ENCODE measurements at places on chromosomes 1 and 21.

- DNase-seq: no peak
Observed at GRCh38 chr1:182280504-182280900, 111.1 kb downstream of the GLUL start.

GRCh38 chr1:96922181-96922580 is 200.6 kb downstream of the PTBP2 start:
- DNase-seq: no peak

DNA sequence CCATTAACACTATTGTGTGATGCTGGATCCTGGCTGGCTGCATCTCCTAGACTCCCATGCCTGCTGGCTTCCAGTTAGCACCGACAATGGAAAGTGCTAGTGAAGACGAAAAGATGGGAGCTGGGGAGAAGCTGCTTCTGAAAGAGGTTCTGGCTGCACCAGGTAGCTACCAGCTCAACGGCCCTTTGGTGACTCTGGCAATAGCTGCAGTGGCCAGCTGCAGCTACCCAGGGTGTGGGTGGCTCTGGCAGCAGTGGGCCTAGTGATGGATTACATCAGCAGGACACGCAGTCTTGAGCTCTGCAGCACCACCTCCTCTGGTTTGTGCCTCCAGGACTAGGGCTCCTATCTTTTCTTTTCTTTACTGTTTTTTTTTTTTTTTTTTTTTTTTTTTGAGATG is 662.6 kb downstream of the MATN1 start:
- no peak for DNase-seq

DNA sequence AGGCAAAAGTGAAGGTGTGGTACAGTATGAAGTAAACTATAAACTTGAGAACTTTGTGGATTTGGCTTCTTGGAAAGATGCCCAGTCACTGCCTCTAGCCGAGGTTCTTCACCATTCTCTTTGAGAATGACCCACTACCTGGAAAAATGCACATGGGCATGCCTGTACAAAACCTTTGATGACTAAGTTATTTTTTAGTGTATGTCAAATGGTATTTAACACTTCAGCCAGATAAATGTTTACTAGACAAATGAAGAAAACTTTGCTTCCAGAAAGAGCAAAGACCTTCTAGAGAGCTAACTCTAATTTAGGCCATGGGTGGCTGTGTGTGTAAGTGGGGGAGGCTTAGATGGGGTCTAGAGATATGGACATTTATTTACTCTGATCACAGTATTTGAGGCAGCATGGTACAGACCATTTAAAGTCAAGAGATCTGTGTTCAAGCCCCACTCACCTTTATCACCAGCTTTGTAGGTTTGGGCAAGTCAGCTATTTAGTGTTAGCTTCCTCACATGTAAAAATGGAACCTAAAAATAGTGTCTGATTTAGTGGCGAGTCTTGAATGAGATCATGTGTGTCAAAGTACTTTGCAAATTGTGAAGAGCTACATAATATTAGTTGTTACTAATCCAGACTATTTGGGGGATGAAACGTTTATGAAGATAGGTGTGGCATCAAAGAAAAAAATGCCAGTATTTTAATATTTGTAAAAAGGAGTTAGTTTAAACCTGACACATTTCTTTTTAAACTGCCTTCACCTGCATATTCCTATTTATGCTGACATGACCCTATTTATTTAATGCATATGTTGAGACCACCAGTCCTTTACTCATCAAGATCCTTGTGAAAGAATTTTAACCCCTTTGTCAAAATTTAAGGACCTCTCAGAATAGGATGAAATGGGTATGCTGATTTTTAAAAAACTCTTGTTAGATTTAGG is 20.2 kb downstream of the NFYC start:
- no peak for DNase-seq

DNA sequence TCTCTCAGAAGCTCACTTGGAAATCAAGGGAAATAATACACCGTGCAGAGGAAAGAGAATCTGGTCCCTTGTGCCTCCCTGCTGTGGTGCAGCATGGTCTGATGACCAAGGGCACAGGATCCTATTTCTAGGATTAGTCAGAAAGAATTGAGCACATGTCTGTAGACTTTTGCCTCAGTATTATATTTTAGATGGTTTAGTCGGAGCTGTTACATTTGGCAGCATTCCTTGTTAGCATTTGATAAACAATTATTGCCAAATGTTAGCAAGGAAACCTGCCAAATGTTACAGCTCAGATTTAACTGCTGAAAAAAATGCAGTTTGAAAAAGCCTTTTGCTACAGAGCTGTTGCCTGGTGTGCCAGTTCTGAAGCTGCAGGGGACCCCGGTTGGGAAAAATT is 183.5 kb upstream of the DPYD start:
- no peak for DNase-seq

- DNase-seq: no peak
Observed at GRCh38 chr21:38819719-38820159, 14.0 kb downstream of the ETS2 start.

DNA sequence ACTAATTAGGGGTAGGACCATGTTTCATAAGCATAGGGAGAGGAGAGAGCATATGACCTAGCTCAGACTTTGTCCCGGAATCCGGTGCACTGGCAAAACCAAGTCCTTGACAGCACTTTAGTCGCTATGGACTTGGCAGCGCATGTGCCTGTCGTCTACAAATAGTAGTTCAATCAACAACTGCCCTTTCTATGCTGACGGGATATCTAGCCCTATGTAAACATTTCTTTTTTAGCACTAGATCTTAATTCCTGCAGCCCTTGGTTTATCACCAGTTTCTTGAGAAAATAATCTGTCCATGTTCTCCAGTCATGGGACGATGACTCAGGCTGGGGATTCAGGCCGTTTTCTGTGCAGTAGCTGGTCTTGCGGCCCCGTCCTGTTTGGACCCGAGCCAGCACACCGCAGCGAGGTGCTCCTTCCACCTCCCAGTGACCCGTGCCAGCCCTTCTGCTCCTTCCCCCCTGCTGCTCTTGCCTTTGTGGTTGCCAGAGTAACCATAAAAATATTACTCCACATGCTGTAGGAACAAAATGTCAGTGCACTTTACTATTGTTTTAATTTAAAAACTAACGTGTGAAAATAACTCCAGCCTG is 8.6 kb upstream of the MT1HL1 start:
- DNase-seq: no peak

Data from GM19239 (cell line).